ENCODE measurements at places on chromosomes 1 and 21.

DNA sequence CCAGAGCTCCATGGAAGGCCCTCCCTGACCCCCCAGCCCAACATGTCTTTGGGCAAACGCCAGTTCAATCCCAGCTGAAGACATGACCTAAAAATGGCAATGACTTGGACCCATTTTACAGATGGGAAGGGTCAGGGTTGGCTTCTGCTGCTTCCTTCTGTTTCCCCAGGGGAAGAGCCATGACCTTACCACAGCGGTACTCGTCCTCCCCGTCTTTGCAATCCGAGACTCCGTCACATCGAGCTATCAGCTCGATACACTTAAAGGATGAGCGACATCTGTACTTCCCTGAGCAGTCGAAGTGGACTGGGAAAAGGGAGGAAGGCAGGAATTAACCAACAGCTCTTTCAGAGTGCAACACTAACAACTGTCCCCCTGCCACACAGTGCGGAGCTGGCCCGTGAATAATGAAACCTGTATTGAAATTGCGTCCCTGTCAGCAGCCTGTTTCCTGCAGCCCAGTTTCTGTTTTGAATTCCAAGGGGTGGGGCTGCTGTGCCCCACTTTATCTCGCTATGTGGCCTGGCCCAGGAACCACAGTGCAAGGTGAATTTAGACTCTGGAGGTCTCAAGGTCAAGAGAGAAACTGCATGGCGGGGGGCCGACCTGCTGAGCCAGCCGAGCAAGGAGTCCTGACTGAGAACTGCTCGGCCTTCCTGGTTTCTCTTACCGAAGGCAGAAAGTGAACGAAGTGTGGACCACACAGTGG, 7.0 kb downstream of the TMPRSS3 start:
- DNase-seq = no peak

GRCh38 chr1:90357995-90358394, 359.1 kb downstream of the BARHL2 start:
- DNase-seq = no peak

- no peak for DNase-seq
These were observed 210.9 kb upstream of the GALNT2 start for GRCh38 chr1:229856009-229856650.

- no peak for DNase-seq
These were observed 1485.9 kb downstream of the PLA2G4A start for GRCh38 chr1:188314557-188315137.

- no peak for DNase-seq
These were observed 57.1 kb upstream of the COL18A1 start for GRCh38 chr21:45347712-45348499.

DNA sequence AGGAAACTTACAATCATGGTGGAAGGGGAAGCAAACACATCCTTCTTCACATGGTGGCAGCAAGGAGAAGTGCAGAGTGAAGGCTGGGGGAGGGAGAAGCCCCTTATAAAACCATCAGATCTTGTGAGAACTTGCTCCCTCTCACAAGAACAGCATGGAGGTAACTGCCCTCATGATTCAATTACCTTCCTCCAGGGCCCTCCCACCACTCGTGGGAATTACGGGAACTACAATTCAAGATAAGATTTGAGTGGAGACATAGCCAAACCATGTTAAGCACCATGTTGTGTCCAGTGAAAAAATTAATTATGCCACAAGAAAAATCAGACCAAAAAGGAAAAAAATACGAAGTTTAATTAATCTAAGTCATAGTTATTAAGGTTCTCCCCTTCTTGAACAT, 109.5 kb downstream of the CLDN17 start:
- DNase-seq = no peak

DNA sequence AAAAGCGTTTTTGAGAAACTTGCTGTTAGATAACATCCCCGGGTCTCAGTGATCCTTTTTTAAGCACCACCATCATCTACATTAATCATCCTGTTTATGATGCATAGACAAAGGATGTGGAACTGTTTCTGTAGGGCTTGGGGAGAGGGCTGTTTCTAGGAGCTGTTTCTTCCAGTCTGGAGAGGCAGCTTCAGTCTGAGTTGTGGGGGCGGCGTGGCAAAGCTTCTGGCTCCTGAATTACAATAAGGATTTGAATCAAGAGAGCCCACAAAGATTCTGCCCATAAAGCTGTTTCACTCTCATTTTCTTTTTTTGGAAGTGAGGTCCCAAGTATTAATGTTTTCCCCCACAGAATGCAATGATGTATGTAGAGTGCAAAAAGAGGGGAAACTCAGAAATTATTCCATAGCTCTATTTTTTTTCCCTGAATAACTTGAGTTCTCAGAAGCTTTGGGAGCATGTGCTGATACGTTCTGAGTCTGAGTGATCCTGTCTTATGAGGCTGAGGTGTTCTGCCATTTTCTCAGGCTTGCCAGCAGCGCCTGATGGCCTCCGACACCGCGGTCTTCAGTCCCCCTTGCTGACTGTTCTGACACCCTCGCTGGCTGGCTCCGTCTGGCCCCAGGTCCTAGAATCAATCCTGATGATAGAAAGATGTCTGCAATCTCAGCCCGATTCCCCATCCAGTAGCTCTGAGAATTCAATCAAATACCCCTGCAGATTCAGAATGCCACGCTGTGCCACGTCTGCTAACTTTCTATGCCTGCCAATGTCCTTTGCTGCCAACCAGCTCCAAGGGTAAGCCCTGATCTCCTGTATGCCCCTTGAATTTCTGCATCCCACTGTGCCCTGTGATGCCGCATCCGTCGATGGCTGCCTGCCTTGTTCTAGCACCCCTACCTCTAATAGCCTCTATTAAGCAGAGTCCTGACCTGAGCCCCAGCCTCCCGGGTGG, 92.4 kb upstream of the AKT3 start:
- no peak for DNase-seq

- no peak for DNase-seq
These were observed 60.1 kb downstream of the OPTC start for GRCh38 chr1:203554071-203554470.

DNA sequence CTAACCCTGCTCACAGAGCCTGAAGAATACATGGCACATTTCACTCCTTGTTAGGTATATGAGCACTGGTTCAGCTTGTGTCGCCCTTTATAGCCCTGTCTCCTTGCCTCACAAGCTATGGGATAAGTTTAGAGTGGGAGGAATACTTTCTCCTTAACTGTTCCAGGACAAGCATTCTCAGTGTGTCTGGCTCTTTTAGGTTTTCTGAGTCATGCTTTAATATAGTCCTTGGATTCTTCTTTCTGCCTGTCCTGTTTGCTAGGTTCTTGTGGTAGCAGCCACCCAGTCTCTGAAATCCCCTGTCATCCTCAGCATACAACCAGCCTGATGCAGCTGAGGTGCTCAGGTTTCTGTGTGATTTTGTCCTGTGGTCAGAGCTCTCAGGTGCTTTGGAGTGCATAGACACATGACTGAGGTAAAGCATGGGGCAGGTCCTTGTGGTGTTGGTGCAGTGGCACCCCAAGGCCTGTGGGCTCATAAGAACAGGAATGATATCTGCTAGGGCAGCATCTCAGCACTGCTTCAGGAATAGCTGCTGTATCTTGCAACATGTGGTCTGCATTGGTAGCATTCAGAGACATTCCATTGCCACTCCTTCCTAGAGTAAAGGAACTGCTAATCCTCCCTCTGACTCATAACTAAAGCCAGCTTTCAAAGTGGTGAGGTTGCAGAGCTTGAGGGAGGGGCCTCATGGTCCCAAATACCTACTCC, 14.2 kb upstream of the CASQ2 start:
- DNase-seq = no peak

- no peak for DNase-seq
These were observed 130.4 kb downstream of the AJAP1 start for GRCh38 chr1:4784761-4785160.
